ENCODE measurements at places on chromosomes 12 and 14.
A peak's percentile ranks its signal among the peaks of the same experiment; 100 is the strongest.

DNA sequence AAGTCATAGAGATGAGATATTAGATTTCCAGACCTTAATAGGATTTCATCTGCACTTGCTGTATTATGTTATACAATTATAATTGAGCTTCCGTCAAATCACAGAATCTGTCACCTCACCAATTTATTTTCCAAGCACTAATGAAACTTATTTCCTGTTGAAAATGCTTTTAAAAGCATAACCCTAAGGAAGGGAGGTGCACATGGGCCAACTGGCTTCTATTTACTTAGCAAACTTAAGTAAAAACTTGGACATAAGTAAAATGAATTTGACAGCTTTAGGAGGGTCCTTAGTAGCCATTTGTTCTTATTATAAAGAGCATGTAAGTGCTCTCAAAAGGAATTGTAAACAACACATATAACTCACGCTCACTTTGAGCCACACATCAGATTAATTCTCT lies 462.2 kb upstream of the TMPO start:
- DNase-seq, result no peak

DNA sequence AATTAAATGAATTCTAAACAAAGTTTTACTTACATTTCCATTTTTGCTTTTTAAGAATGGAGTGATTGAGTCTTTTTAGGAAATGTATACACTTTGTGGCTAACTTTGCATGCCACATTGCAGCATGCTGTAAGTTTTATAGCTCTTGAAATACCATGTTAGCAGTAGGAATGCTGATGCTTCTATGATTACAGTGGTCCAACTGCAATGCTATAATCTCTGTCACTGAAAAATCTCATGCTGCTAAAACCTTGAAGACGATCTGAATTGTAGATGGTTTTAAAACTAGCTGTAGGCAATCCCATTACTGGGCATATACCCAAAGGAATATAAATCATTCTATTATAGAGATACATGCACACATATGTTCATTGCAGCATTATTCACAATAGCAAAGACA lies 127.6 kb downstream of the WIF1 start:
- DNase-seq, result no peak

GRCh38 chr14:102917469-102918211 lies 4.8 kb upstream of the AMN start:
- peak; percentile 60 for DNase-seq

DNA sequence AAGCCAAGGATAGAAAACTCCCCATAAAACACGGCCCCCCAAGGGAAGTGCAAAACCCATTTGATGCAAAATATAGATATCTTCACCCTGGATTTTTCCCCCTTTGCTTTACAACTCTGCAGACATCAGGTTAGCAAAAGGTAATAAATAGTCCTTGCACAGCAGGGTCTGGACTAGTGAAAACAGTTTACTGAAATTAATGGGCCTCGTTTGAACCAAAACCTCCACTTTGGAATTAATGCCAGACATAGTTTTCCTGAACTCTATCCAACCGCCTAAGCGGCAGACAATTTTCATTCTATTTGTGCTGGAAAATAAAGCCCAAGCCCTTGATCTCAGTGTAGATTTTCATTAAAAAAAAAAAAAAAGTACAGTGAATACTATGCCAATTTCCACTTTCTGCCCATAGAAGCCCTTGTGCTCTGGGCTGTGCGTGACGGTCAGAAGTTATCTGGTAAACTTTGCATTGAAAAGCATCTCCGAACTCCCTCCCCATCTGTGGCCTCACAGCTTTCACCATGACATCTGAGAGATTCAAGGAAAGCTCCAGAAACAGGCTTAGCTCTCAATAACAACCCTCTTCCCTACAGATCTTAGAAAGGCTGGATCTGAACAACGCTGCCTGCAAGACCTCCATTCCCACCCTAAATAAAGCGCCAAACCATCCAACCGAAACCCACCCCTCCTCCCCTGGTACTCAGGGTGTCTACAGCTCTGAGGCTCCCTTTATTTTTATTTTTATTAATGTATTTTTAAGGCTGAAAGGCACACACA lies 11.0 kb upstream of the IRF2BPL start:
- DNase-seq, result no peak

Measured in activated CD4-positive, alpha-beta T cell treated with anti-CD3 and anti-CD28 coated beads, Interleukin-2, amount 10 ng/mL, durations not matched to agents 7 days and 5 days (primary cell).